ENCODE measurements at places on chromosomes 7 and 10. TPM values are rescaled to one million over a fixed set of nuclear protein-coding genes. Genes with fewer than 3 reads are reported as not detected.

GPRIN2 gene
- not detected for total RNA-seq

DNA sequence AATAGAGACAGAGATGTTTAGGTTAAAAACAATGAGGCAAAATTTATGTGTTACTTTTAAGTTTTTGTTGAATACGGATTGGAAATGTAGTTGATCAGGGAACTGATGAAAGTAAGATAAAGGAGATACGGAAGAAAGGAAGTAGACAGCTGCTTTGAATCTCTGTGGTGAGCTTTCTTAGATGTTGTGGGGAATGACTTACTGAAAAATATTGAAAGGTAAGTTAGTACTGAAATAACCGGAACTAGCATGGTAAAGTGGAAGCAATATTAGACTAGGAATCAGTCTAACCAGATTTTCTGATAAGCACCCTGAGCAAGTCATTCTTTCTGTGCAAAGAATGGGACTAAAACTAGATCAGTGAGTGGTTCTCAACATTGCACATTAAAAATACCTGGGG lies 34.8 kb downstream of the LUC7L2 start:
- H3K27ac ChIP-seq, result no peak overlapping the region
- H3K4me1 ChIP-seq, result no peaks in the 10 kb centered on the region
- DNase-seq, result no peak
- H3K4me3 ChIP-seq, result no peak overlapping the region
- peaks cover 85% of the 10 kb centered on the region for H3K36me3 ChIP-seq

ATOH7 gene
- total RNA-seq, result not detected

CLDN3 gene
- not detected for total RNA-seq

C7orf57 gene
- total RNA-seq, result not detected

GRCh38 chr7:14635955-14636354 lies 266.6 kb downstream of the DGKB start:
- no peak for DNase-seq
- H3K27me3 ChIP-seq, result no peaks in the 10 kb centered on the region
- no peaks in the 10 kb centered on the region for H3K36me3 ChIP-seq

DNA sequence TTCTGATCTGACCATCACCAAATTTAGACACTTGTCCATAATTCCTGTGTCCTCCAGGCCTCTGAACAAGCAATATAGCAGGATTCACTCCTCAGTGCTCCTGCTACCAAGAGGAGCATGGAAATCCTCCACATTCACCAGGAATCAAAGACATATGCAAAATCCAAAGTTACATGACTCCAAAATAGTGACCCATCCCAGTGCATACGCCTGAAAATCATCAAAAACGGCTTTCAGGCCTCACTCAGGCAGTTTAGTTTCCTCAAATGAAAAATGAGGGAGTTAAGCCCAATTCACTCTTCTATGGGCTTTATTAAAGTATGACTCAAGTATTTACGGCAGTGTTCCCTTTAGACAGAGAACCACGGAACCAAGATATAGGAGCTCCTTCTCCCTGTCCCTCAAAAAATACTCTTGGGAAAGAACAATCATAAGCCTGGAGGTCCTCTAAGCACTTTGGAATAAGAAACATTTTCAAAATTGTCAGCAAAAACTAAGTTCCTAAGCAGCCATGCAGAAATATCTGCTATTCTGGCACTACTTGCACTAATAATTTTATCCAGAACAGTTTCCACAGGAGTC lies 240.7 kb downstream of the PARD3 start:
- H3K4me1 ChIP-seq, result no peaks in the 10 kb centered on the region
- H3K4me3 ChIP-seq, result no peak overlapping the region
- no peaks in the 10 kb centered on the region for H3K27me3 ChIP-seq
- DNase-seq, result no peak
- H3K36me3 ChIP-seq, result no peaks in the 10 kb centered on the region
- H3K27ac ChIP-seq, result no peak overlapping the region

DNA sequence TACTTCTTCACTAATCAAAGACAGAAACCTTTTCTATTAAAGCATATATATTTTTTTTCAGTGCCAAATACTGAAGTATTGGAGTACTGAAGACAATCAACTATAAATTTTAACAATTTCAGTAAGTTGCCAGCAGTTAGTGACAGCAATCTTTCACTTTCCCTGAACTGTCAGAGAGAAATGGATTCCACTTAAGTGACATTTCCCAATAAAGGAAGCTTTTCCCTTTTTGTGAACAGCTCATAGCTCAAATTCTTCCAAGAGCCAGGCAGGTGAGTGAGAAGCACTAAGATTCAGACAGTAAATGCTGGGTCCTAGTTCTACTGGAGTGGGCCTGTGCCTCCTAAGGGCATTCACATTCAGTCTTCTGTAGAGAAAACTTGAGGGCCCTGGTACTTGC lies 142.0 kb downstream of the SRPK2 start:
- H3K27me3 ChIP-seq, result no peaks in the 10 kb centered on the region
- peaks cover 21% of the 10 kb centered on the region for H3K4me1 ChIP-seq
- no peak overlapping the region for H3K27ac ChIP-seq
- no peak for DNase-seq
- no peak overlapping the region for H3K4me3 ChIP-seq

- H3K4me3 ChIP-seq, result no peak overlapping the region
- no peak overlapping the region for H3K27ac ChIP-seq
- H3K27me3 ChIP-seq, result no peaks in the 10 kb centered on the region
- no peaks in the 10 kb centered on the region for H3K4me1 ChIP-seq
- DNase-seq, result no peak
- H3K36me3 ChIP-seq, result no peaks in the 10 kb centered on the region
These were observed 180.5 kb downstream of the SUGCT start for GRCh38 chr7:40315277-40315676.

GRCh38 chr7:135842446-135843179 lies 94.0 kb upstream of the FAM180A start:
- peaks cover 10% of the 10 kb centered on the region for H3K27me3 ChIP-seq
- DNase-seq, result no peak
- no peak overlapping the region for H3K27ac ChIP-seq

GRCh38 chr7:72336632-72337389 lies 75.3 kb downstream of the CALN1 start:
- no peak overlapping the region for H3K27ac ChIP-seq
- H3K4me3 ChIP-seq, result no peak overlapping the region
- no peak for DNase-seq
- H3K4me1 ChIP-seq, result no peaks in the 10 kb centered on the region

- H3K27ac ChIP-seq, result no peak overlapping the region
- H3K4me3 ChIP-seq, result no peak overlapping the region
- DNase-seq, result peak; percentile 60
These were observed 166.1 kb downstream of the ST7 start for GRCh38 chr7:117119192-117119924.

DNA sequence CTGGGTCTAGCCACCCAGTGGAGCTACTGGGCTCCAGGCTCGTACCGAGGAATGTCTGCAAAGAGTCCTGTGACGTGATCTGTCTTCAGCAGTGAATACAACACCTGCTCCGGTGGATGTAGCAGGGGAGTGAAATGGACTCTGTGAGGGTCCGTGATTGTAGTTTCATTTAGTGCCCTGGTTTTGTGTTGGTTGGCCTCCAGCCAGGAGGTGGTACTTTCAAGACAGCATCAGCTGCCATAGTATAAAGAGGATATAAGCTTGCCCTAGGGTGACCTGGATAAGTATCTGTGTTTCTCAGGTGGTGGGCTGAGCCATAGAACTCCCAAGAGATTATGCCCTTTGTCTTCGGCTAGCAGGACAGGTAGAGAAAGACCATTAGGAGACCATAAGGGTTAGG lies 24.6 kb upstream of the WNT2 start:
- H3K36me3 ChIP-seq, result no peaks in the 10 kb centered on the region
- H3K4me3 ChIP-seq, result no peak overlapping the region
- H3K27ac ChIP-seq, result no peak overlapping the region
- H3K27me3 ChIP-seq, result no peaks in the 10 kb centered on the region
- DNase-seq, result no peak
- H3K4me1 ChIP-seq, result no peaks in the 10 kb centered on the region

GRCh38 chr10:97911217-97911616 lies 61.6 kb downstream of the GOLGA7B start:
- no peak overlapping the region for H3K4me3 ChIP-seq
- H3K4me1 ChIP-seq, result no peaks in the 10 kb centered on the region
- H3K27ac ChIP-seq, result no peak overlapping the region
- no peaks in the 10 kb centered on the region for H3K36me3 ChIP-seq
- no peak for DNase-seq
- H3K27me3 ChIP-seq, result peaks cover 14% of the 10 kb centered on the region

DNA sequence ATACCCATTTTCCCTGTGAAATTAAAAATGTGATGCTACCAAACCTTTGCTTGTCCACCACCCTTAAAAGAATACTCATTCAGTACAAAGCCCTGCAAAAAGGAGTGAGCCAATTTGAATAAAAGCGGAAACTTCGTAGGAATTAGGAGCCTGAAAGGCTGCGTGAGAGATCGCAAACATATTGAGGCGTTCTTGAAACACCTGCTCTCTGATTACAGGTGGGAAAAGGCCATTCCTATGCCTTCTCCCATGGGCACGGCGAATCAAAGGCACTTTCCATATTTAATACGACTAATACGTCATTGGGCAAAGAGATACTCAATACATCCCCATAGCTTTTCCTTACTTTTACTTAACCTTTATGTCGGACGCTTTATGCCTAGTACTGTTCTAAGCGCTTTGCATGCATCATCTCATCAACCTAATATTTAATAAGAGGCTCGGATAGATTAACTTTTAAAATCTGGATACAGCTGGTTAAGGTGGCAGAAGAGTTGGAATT lies 30.9 kb upstream of the KMT2E start:
- peaks cover 14% of the 10 kb centered on the region for H3K4me1 ChIP-seq
- peak overlapping the region; percentile 58 for H3K4me3 ChIP-seq
- no peaks in the 10 kb centered on the region for H3K27me3 ChIP-seq

- no peak for DNase-seq
- no peak overlapping the region for H3K27ac ChIP-seq
- no peaks in the 10 kb centered on the region for H3K36me3 ChIP-seq
- H3K4me1 ChIP-seq, result no peaks in the 10 kb centered on the region
- no peaks in the 10 kb centered on the region for H3K27me3 ChIP-seq
These were observed 704.9 kb upstream of the LRRN3 start for GRCh38 chr7:110386006-110386405.

- no peaks in the 10 kb centered on the region for H3K27me3 ChIP-seq
- no peaks in the 10 kb centered on the region for H3K4me1 ChIP-seq
- H3K36me3 ChIP-seq, result no peaks in the 10 kb centered on the region
- no peak overlapping the region for H3K27ac ChIP-seq
- no peak for DNase-seq
These were observed 740.4 kb downstream of the GATA3 start for GRCh38 chr10:8794860-8795259.

- H3K4me1 ChIP-seq, result no peaks in the 10 kb centered on the region
- no peaks in the 10 kb centered on the region for H3K36me3 ChIP-seq
- no peak overlapping the region for H3K4me3 ChIP-seq
- no peak overlapping the region for H3K27ac ChIP-seq
- no peak for DNase-seq
These were observed 114.2 kb upstream of the DGKB start for GRCh38 chr7:15016766-15017165.

FAM180A gene
- total RNA-seq, result not detected

GRCh38 chr10:116656044-116656443 lies 35.3 kb downstream of the PNLIPRP2 start:
- no peak overlapping the region for H3K27ac ChIP-seq
- no peaks in the 10 kb centered on the region for H3K4me1 ChIP-seq
- H3K4me3 ChIP-seq, result no peak overlapping the region

GPR22 gene
- total RNA-seq, result not detected

DNA sequence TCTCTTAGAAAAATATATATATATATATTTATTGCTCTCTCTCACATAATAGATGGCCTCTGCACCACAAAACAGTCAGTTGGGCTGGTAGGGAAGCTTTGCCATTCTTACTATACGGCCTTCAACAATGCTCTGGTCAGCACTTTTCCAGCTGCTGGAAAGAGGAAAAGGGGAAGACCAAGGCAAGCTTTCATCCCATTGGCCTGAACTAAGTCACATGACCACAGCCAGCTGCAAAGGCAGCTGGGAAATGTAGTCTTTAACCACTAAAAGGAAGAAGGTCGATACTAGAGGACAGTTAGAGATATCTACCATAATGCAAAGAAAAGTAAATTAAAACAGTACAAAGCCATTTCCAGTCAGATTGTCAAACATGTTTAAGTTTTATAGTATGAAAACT lies 58.4 kb upstream of the MACROH2A2 start:
- no peaks in the 10 kb centered on the region for H3K4me1 ChIP-seq
- H3K36me3 ChIP-seq, result no peaks in the 10 kb centered on the region
- peak; percentile 87 for DNase-seq
- no peaks in the 10 kb centered on the region for H3K27me3 ChIP-seq

- no peak overlapping the region for H3K4me3 ChIP-seq
- no peaks in the 10 kb centered on the region for H3K4me1 ChIP-seq
- DNase-seq, result no peak
These were observed 32.1 kb downstream of the AFAP1L2 start for GRCh38 chr10:114372179-114372578.

TWIST1 gene
- 0.18 TPM for total RNA-seq

Measured in K562 (cell line).